ENCODE measurements at places on chromosomes 12 and 14. TPM values are rescaled to one million over a fixed set of nuclear protein-coding genes. Genes with fewer than 3 reads are reported as not detected.
A peak's percentile ranks its signal among the peaks of the same experiment; 100 is the strongest.

GRCh38 chr14:105144666-105145380 is 23.8 kb downstream of the JAG2 start:
- no peak for DNase-seq

- no peak for DNase-seq
Measured at GRCh38 chr12:55818886-55819285, 1.0 kb downstream of the ORMDL2 start.

DNA sequence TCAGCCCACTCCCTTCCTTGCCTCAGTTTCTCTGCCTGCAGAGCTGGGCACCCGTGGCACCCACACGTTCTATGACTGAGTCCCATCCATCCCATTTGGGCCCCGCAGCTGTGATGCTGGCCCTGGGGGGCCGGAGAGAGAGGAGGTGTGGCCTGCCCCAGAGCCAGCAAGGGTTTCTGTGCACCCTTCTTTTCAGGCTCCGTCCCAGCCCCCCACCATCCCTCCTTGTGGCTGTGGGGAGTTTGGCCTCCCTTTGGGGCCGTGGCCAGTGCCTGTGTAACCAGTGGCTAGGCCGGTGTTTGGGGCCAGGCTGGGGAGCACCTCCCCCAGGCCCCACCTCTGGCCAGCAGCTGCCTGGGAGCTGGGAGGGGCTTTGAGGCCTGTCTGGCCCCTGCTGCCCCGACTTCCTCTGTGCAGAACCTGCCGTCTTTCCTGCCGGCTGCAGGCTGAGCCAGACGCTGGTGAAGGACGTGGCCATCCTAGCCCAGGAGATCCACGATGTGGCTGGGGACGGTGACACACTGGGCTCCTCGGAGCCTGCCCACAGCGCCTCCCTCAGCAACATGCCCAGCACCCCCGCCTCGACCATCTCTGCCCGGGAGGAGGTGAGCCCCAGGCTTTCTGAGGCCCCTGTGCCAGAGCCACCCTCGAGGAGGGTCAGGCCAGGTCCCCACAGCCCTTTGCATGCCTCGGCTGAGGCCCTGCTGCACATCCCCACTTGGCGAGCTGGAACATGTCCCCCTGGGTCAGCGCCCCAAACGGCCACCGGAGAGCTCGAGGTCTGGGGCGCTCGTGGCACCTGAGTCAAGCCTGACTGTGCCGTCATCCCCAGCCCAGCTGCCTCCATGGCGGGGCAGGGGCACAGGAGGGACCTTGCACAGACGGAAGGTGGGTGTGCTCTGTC is 27.7 kb downstream of the CEP170B start:
- no peak for DNase-seq

The SLC41A2 gene
- total RNA-seq, result 11.9 TPM

GRCh38 chr12:28223025-28223554 is 32.8 kb downstream of the CCDC91 start:
- no peak for DNase-seq

DNA sequence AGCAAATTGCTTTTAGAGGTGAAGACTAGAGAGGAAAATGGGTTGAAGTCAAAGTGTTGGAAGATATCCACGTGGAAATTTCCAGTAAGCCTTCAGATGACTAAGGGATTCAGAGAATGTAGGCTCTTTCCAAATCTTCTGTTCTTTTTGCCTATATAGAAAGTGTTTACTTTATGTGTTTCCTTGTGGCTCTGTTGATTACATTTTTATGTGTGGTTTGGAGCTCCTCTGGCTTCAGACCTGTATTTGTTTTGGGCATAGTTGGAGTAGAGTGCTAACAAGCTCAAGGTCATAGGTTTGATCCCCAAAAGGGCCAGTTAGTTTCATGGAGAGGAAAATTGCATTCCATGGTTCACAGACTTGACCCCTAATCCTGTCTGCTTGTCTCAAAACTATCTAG is 91.9 kb downstream of the IGF1 start:
- DNase-seq, result no peak

DNA sequence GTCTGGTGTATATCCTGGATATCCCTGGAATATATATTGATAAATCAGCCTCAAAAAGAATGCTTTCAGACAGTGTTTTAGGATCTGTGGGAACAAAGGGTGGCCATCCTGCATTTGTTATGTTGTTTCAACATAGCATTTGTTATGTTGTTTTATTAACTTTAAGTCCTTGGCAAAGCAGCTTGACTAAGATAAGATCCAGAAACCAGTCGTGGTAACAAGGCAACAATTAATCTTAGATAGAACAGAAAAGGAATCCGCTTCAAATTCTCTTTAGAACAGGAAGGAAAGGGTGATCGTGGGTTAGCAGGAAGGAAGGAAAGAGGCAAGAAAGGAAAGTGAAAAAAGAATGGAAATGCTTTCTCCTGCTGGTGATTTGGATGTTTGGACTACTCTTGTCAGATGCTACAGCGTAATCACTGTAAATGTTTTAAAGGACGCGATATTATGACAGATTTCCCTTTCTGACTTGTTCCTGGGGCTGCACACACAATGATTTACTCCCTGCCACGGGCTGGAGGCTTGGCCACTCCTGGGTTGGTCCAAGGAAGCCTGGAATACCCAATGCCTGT is 443.3 kb downstream of the DPF3 start:
- no peak for DNase-seq

DNA sequence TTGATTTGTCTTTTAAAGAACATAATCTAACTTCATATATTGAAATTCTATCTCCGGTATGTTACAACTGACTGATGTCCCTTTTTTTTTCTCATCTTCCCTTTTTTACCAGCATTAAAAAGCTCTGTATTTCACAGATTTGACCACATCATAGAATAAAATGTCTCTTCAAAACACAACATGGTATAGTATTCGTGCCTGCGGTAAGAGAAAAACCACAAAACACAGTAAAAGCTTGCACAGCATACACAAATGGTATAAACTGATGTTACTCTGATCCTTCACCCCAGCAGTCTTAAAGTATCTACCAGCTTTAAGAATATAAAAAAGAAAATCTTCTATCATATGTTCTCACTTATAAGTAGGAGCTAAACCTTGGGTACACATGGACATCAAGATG is 83.4 kb downstream of the HECTD1 start:
- DNase-seq, result no peak

- DNase-seq, result no peak
Measured at GRCh38 chr14:101573289-101573688, 12.0 kb downstream of the DIO3 start.

The SPIC gene
- total RNA-seq, result not detected

- DNase-seq, result peak; percentile 40
Measured at GRCh38 chr14:105091054-105091516, 25.9 kb upstream of the GPR132 start.

DNA sequence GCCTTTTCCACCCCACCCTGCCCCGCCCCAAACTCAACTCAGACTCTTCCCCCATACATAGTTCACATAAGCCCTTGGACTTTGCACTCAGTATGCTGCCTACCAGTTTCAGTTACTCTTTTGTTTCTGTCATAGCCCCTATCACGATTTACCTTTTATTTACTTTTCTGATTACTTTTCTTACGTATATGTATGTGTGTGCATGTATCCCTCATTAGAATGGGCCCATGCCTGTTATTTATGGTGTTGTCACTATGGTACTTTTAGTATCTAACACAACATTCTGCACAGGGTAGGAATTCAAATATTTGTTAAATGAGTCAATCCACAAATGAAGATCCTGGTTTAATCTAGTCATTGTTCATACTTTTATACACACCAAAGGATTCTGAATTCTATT is 16.5 kb upstream of the LUM start:
- peak; percentile 14 for DNase-seq

DNA sequence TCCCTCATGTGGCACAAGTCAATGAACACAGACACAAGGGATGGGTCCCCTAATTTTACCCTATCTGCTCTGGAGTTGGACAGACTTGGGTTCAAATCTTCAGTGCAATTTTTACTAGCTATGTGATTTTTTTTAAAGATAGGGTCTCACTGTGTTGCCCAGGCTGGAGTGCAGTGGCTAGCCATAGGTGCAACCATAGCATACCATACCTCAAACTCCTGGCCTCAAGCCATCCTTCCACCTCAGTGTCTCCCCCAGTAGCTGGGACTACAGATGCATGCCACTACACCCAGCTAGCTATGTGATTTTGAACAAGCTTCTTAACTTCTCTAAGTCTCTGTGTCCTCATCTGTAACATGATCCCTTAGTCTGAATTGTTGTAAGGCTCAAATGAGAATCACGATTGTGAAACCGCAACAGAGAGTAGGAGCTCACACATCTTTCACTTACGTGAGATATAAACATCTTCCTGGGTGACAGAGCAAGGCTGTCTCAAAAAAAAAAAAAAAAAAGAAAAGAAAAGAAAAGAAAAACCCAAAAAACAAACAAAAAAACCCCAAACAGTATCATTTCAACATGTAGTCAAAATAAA is 4.7 kb downstream of the CALCOCO1 start:
- DNase-seq, result no peak

The ABCD2 gene
- under 0.01 TPM for total RNA-seq

- peak; percentile 75 for DNase-seq
Measured at GRCh38 chr14:63448841-63449240, 94.3 kb downstream of the PPP2R5E start.

GRCh38 chr14:75188520-75189268 is 12.3 kb upstream of the TMED10 start:
- DNase-seq, result no peak

Measured in mammary epithelial cell (primary cell).